ENCODE measurements at places on chromosomes 3 and 15.

GRCh38 chr3:60551455-60552209, 699.6 kb downstream of the FHIT start:
- no peak for DNase-seq

- DNase-seq: no peak
Observed at GRCh38 chr3:120659285-120659684, 22.8 kb downstream of the HGD start.

DNA sequence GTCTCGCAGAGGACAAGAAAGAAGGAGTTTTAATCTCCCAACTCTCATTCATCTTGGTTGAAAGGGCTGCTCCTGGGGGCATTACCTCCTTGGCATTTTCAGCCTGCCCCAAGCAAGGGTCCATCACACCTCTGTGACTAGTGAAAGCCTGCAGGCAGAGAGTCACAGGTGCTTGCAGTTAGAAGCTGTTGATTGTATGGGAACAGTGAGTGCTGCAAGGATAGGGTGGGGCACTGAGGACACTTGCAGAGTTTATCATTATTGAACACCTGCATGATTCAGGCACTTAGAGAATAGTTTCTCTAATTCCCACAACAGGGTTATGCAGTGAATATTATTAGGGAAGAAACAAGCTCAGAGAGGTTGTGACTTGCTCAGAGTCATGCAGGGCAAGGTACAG, 41.7 kb upstream of the IGF2BP2 start:
- DNase-seq: no peak

GRCh38 chr3:12815719-12816118, 19.2 kb downstream of the CAND2 start:
- no peak for DNase-seq

DNA sequence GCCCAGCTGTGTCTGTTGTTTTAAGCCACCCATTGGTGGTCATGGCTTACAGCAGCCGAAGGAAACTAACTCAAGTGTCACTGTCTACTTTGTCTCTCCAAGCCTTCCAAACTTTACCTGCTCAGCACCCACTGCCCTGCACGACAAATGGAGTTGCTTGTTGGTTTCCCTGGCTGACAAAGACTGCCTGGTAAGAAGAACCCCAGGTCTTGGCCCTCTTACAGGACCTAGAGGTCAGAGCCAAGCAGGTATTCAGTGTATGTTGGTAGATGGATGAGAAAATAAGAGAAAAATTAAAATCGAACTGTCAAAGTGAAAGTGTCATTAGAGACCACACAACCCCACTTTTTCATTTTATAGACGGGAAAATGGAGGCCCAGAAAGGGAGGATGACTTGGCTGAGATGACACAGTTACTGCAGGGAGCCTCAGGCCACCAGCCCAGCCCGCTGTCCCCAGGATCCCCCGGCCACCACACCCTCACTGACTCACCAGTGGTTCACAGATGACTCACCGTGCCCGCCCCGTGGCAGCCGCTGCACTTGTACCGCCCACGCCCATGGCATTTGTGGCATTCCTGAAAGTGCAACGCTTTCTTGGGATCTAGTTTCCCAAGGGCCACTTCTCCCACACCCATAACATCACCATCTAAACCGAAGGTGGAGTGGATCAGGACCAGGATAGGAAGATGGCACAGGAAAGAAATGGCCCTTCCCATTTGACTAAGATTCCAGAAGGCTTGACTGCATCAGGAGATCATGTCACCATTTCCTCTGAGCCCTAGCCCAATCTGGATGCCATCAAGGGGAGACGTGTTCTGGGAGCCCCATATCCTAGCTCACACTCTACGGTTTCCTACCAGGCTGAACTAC, 15.2 kb downstream of the SSUH2 start:
- no peak for DNase-seq

- DNase-seq: no peak
Observed at GRCh38 chr3:54600441-54601204, 327.2 kb downstream of the LRTM1 start.

DNA sequence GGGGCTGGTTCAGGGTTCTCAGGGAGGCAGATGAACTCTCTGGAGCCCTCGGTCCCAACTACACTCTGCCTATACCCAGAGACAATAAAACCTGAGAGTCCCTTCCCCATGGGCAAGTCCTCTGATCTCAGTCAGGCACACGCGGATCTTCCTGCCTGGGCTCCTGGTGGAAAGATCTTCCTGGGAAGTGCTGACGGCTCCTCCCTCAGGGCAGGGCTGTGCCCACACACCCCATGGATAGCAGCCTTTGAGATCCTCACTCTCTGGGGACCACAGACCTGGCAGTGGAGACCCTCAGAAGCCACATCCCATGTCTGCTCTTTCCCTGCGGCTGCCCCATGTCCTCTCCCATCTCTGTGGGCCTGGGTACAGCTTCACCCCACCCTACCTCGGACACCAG, 10.4 kb downstream of the SH2D7 start:
- DNase-seq: no peak

GRCh38 chr3:19226479-19226878, 78.2 kb downstream of the KCNH8 start:
- no peak for DNase-seq

DNA sequence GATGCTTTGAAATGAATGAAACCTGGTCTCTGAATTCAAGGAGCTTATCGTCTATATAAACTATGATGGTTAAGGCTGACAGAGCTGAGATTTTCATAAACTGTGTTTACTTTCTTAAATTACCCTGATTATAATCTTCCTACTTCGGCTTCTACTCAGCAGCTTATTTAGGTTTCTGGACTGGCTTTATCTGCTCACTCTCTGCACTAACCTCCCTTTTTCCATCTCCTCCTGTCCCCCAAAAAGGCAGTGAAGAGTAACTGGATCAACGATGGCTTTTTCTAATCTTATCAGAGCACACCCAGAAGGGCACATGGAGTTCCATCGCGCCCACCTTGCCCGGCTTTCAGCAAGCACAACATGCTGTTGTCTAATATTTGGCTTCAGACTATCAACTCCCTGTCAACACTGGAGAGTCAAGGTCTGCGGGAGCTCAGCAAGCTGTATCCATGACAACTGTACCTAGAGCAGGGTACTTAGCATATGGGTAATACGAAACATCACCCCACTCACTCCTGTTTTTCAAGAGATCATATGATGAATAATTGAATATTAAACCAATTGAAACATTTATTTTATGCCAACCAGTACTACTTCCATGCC, 417.3 kb downstream of the GABRB3 start:
- DNase-seq: peak; percentile 87

DNA sequence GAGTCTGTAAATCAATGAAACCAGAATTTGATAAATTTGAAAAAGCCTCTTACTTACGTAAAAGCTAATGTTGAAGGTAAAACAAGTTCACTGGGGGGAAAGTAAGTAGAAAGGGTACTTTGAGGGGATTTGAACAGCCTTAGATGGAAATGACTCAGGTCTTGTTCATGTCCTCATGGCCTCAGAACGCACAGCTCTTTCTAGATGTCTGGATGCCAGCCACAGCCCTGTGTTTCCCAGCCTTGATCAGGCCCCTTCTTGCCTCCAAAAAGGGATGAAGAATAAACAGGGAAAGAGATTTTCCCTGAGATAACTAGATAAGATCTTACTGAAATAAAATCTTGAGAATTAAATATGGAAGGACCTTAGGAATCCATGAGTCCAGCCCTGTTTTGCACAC, 237.1 kb upstream of the GOLGA6L4 start:
- DNase-seq: no peak

DNA sequence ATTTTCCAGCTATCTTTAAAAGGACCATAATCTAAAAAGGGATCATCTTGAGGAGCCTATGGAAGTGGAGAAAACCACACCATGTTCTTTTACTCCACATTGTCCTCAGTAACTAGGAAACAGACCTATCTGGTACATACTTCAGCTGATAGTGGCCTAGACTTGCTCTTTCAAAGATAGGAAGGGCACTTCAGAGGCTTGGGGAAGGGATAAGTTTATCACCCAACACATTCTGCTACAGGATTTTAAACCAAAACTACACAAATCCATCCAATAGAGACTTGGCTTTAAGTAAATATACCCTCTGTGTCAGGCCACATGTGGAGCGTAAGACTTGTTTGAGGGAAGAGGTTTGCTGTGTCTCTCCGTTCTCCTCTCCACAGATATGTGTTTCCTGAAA, 35.4 kb downstream of the CP start:
- no peak for DNase-seq

GRCh38 chr15:31554261-31554660, 227.6 kb downstream of the KLF13 start:
- no peak for DNase-seq

- DNase-seq: no peak
Observed at GRCh38 chr3:4710191-4710590, 217.0 kb downstream of the ITPR1 start.

DNA sequence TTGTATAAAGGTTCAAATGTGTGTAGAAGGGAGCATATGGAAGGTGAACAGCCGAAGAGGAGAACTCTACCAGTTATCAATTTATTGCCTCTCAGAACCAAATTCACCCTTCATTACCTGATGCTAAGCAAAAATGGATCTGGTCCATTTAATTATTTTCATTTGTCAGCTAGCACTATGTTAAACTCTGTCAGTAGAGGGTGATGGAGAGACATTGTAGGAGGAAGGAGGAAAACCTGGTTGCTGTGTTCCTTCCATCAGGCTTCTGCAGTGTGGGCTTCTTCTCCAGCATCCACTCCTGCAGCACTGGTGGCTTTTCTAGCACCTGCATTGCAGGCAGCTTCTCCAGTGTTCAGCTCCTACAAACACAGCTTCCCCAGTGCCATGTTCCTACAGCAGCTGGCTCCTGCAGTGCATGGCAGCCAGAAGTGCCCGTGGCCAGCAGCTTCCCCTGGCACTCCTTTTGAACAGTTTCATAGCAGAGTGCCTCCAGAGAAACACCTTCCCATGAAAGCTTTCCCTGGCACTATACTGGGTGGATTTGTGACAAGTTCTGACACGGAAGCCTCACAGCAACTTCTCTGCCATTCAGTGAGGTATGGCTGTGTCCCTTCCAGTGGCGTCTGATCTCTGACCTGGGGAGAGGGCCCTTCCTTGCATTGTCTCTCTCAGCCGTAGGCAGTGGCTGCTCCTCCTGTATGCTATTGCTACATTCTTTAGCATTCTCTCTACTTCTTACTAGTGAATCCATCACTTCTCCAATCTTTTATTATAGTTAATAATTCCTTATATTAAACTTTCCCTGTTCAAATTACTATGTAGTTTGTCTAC, 14.6 kb upstream of the IL17RD start:
- peak; percentile 6 for DNase-seq

GRCh38 chr15:50675535-50676144, 11.0 kb downstream of the TRPM7 start:
- DNase-seq: peak; percentile 11

DNA sequence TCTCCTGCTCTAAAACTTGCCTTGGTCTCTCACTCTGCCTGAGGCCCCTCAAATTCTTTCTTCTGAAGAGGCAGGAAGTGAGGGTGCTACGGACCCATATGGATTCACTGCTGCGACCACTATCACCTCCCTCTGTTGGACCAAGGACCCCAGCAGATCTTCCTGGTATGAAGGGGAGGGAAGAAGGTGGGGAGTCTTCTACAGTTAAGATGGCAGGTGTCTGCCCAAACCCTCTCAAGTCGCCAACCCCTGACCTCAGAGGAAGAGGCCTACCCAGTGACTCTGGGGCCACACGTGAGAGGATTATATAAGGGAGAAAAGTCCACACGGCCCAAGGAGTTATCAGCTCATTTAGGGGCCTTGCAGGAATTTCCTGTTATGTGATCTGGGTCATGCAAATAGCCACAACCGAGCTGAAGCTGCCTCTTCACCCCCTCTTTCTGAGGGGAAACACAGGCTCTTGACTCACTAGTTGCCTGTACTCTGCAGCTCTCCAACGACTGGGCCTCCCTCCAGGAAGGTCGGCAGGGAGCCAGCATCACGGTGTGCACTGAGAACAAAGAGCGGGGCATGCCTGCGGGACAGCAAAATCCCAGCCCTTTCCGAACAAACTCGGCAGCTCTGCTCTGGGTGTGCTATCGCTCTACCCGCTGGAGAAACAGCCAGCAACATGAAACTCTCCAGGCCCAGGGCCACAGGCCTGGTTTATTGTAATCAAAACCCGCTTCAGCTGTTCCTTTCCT, 116.0 kb downstream of the XXYLT1 start:
- peak; percentile 79 for DNase-seq

Measured in NCI-H2171 treated with DMSO at 0.1 percent for 48 hours (cell line).